ENCODE measurements at places on chromosomes 12 and 14. TPM values are rescaled to one million over a fixed set of nuclear protein-coding genes. Genes with fewer than 3 reads are reported as not detected.

- no peak for DNase-seq
Measured at GRCh38 chr14:31190717-31191263, 16.8 kb downstream of the HECTD1 start.

GRCh38 chr14:60722357-60723115, 1.6 kb downstream of the SIX4 start:
- peak; percentile 56 for DNase-seq

DNA sequence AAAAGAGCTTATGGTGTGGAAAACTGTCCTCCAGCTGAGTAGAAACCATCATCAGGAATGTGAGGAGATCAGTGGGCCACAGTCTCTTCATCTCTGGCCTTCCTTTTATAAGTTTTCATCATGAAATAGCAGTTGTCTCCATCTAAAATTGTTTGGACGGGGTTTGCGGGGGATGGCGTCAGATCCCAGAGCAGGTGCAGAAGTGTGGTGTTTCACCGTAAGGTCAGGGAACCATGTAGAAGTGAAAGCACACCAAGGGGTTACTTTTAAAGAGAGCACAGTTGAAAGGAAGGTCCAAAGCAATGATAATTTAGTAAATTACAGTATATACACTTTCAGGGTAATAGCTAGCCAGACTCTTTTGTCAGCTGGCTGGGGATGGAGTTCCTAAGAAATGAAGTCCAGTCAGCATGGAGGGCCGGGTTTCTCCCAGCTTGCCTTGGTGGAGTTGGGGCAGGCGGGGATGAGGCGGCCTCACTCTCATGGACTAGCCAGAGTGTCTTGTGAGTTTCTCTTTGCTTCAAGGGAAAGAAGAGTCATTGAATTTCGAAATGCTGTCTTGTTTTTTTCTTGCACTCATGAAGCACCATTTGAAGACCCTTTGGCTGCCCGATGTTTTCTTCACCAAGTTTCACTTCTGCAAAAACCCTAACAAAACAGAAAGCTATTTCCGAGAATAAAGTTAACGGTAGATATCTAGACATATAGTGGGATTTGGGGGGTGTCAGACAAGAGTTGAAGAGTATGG, 100.6 kb downstream of the ETV6 start:
- DNase-seq: no peak

DNA sequence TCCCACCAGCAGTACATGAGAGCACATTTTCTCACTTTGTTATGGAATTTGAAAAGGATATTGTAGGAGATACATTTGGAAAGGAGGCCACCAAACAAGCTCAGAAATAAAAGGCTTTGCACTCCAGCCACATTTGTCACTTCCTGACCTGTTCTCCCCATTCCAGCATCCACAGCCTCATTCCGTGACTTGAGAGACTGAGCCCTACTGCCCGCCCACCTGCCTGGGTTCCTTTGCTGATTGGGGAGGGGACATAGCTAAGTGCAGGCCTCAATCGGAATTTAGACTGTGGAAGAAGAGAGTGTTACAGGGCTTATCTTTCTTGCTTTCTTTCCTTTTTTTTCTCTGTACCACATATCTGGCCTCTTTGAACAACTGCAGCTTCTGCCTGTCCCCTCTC, 735.4 kb upstream of the TMEM132C start:
- no peak for DNase-seq

DNA sequence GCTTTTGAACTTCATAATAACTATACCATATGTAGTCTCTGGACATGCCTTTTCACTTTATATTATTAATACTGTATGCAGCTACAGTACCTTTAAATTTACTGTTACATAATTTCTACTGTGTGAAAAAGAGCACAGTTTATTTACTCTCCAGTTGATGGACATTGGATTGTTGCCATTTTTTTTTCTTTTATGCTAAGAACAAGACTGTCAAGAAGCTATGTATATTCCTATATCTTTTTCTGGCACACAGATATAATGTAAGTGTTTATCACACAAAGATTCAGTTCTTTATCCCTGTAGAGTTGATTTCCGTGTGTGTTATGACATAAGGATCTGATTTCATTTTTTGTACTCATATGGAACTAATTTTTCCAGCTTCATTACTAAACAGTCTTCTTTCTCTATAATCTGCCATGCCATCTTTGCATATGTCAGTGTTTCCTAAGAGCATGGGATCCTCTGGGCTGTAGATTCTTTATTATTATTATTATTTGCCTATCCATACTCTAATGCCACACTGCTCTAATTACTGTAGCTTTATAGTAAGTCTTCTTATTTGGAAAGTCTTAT, 593.0 kb upstream of the ATP2B1 start:
- no peak for DNase-seq

GRCh38 chr12:31207799-31208465, 118.0 kb downstream of the SINHCAF start:
- no peak for DNase-seq

DNA sequence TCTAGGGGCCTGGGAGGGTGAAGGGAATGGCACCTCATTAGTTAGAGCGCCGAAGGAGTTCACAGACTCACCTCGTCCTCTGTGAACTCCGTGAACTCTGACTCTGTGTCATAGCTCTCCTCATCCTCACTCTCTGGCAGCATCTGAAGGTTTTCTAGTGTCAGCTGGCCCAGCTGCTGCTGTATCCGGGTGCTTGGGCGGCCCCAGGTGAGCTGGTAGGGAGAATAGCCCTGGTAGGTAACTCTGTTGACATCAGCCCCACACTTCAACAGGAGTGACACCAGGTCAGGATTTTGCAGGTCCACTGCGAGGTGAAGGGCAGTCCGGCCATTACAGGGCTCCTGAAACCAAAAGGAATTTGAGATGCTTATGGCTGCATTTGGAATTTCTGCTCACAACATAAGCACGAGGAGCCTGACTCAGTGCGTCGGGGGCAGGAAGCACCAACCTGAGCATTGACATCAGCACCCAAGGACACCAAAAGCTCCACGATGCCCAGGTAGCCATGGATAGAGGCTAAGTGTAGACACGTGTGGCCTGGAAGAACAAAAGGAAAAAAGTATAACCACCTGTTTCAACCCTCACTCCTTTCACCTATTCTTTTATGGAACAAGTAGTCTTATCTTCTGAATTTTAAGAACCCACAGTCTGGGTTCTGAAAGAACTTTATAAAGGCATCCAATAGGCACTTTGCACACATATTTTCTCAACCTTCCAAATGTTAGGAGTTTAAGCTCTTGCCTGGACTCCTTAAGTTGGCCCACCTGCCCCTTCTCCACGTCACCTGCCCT, 2.0 kb downstream of the NFKBIA start:
- DNase-seq: no peak

GRCh38 chr14:32710731-32711680, 227.7 kb upstream of the NPAS3 start:
- DNase-seq: peak; percentile 39

DNA sequence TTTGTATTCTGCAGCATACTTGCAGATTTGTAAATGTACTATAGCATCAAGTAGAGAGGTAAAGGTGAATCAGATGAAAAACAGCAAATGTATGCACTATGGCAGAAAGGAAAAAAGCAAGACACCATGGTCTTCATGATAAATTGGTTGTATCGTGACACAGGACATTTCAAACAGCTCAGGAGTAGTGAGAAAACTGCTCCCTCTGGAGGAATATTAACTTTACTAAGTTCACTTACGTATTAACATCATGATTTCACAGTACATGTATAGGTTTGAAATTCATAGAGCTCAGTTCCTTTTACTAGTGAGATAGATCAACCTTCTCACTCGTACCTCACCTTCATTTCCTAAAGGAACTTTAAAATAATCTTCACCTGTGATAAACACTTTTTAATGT, 6.5 kb downstream of the MBIP start:
- DNase-seq: no peak

ENDOU gene
- not detected for total RNA-seq

All from HT1080 (cell line).